ENCODE measurements at places on chromosomes 16 and 17.

DNA sequence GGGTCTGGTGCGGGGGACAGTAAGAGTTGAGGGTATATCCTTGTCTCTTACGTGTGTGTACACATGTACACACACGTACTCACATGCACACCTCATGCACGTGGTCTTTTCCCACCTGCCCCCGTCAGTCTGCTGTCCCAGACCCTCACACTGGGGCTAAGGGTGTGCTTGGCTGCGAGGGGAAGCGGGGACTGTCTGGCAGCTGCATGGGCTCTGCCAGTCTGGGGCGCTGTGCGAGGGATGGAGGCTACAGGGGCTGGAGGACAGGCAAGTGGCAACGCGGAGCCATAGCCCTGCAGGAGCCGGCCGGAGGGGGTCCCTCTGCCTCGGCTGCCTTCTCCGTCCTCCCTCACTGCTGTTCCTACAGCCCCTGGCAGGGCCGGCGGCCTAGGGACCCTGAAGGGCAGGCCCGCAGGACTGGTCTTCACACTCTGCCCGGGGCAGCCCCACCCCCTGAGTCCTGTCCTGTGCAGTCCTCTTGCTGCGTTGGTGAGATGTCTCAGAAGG lies 20.8 kb upstream of the SLC38A10 start:
- no peak for DNase-seq

GRCh38 chr17:42493319-42493718 lies 34.6 kb downstream of the ATP6V0A1 start:
- DNase-seq, result no peak

GRCh38 chr17:67818110-67819002 lies 6.9 kb upstream of the BPTF start:
- no peak for DNase-seq

DNA sequence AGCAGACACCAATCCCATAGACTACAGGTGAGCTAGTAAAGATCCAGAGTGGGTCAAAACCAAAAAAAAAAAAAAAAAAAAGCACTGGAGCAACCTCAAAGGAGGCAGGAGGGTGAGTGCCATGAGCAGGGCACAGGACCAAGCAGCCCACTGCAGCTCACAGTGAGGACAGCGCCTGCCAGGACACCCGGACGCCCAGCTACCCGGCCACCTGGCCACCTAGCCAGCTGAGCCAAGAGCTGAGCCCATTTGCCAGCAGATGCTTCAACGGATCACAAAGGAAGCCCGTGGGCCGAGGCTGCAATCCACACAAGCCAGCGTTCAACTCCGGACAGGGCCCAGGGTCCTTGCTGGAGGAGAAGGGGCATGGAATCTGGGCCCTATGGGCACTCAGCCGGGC lies 15.1 kb downstream of the AXIN1 start:
- DNase-seq, result no peak

- DNase-seq, result no peak
These were observed 20.9 kb downstream of the METRNL start for GRCh38 chr17:83100220-83100852.

GRCh38 chr17:80781211-80781610 lies 210.4 kb upstream of the CHMP6 start:
- no peak for DNase-seq

DNA sequence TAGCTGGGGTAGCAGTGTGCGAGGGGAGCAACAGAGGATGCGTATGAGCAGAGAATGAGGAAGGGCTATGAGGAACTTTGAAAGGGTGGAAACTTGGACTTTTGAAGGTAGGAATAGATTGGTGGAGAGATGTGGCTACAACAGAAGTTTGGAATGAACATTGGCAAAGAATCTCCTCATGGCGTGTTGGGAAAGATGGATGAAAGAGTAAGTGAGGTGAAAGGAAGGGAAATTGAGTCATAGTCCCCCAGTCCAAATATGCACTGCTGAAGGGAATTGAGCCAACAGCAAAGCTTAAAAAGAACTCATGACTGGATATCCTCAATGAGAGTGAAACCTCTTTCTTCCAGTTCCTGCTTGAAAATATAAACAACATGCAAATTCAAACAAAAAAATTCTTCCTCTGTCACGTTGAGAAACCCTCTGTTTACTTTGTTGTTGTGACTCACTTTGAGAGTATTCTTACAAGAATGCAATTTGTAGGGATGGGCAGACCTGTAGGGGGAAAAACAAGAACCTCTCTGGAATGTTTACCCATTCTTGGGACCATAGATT lies 313.2 kb upstream of the KCNJ16 start:
- no peak for DNase-seq

GRCh38 chr17:7218166-7218565 lies 1.5 kb downstream of the DLG4 start:
- no peak for DNase-seq
